ENCODE measurements at places on chromosomes 3 and 15.

DNA sequence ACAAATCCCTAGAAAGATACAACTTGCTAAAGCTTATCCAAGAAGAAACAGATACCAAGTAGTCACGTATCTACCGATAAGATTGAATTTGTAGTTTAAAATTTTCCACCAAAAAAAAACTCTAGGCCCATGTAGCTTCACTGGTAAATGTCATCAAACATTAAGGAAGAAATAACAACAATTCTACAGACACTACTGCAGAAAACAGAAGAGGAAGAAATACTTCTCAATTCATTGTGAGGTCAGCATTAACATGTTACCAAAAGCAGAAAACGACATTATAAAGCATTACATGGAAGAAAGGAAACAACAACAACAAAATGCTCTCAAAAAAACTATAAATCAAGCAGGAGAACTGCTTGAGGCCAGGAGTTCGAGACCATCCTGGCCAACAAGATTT lies 27.5 kb upstream of the TM4SF19 start:
- no peak for DNase-seq

- DNase-seq, result no peak
These were observed 730.6 kb upstream of the NECTIN3 start for GRCh38 chr3:110341047-110341446.

DNA sequence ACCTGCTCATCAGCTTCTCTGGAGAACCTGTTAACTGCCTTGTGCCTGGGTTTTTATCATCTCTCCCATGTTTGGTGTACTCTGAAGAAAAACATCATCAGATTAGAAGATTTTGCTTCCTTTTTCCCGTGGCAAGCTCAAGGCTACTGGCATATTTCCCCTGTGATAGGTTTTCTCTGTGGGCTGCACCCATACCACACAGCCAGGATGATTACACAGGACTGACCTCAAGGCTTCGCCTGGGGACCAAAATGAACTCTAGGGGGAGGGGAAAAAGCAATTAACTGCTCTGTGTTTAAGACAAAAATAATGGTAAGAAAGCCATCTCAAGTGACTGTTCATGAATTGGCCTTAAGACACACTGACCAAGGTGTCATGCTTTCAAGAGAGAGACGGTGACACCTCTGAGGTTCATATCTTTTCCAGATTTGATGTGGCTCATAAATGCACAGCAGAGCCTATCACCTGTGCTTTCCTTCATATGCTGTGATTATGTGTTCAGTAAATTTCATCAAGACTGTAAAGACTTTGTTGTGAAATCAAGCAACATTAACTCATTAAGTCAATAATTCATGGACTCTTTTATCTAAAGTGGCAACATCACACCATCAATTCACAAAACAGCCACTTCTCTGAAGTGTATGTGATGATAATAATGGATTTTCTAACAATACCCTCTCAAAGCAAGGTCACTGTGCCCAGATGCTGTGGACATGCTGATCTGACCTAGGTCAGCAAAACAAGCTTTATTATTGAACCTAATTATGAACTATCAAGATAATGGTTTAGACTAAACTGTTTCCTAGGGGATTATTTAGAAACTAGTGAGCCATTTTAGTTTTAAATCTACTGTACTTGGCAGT lies 427.9 kb downstream of the WDR72 start:
- DNase-seq, result no peak

GRCh38 chr3:139524841-139525636 lies 14.5 kb downstream of the RBP1 start:
- no peak for DNase-seq

GRCh38 chr3:120071259-120071658 lies 23.0 kb downstream of the GSK3B start:
- no peak for DNase-seq

Measured in bone marrow (tissue), 2 donors.